ENCODE measurements at places on chromosomes 1 and 21. TPM values are rescaled to one million over a fixed set of nuclear protein-coding genes. Genes with fewer than 3 reads are reported as not detected.
A peak's percentile ranks its signal among the peaks of the same experiment; 100 is the strongest.

The GNAT2 gene
- not detected for total RNA-seq

- no peak for DNase-seq
- peak overlapping the region; percentile 71 for H3K27ac ChIP-seq
- H3K27me3 ChIP-seq, result no peaks in the 10 kb centered on the region
- H3K4me1 ChIP-seq, result peaks cover 20% of the 10 kb centered on the region
- no peak overlapping the region for H3K4me3 ChIP-seq
- peaks cover 6% of the 10 kb centered on the region for H3K36me3 ChIP-seq
Measured at GRCh38 chr1:8004113-8004802, 21.9 kb downstream of the ERRFI1 start.

DNA sequence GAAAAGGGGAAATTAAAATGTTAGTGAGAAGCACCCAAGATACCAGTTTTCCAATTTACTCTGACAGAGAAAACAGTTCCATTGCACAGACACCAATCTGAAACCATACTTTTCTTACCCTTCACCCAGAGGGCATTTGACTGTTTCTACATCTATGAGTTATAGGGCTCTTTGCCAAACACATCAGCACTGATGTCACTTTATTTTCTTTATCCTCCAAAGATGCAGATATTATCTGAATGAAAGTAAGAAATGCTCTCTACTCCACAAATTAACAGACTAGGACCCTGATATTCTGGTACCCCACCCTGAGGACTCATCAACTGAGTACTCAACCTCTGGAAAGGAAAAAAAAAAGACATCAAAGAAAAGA is 24.2 kb upstream of the PEX19 start:
- no peak overlapping the region for H3K4me3 ChIP-seq
- H3K36me3 ChIP-seq, result peaks cover 100% of the 10 kb centered on the region
- H3K27me3 ChIP-seq, result no peaks in the 10 kb centered on the region
- no peak for DNase-seq

DNA sequence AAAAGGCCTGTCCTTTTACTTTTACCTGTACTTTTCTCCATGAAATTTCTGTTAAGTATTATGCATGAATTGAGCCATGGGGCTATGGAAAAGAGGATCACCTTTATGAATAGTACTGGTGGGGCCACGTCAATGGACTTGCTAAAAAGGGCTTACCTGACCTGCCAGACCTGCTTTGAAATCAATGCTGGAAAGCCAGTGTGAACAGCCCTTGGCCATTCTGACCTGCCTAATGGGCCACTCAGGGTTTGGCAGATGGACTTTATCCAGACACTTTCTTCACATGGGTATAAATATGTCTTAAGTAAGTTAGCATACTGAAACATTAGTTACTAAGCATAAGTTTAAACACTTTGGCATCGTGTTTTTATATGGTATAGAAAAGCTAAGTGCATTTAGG is 8.3 kb upstream of the GUK1 start:
- no peak overlapping the region for H3K27ac ChIP-seq
- H3K27me3 ChIP-seq, result no peaks in the 10 kb centered on the region
- H3K36me3 ChIP-seq, result no peaks in the 10 kb centered on the region

The SLC45A3 gene
- total RNA-seq, result 4.7 TPM

DNA sequence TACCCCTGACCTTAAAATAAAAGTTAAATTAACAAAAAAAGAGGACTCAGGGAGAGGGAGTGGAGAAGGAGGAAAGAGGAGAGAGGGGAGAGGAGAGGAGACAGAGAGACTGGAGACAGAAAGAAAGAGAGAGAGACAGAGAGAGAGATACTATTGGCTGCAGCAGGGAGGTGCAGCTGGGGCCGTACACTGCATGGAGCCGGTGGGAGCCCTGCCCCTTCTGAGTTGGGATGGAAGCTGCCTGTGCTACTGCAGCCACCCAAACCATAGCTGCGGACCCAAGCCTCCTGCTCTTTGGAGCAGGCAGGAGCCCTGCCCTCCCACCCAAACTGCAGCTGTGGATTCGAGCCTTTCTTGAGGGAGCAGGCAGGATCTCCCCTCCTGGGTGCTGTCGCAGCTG is 32.7 kb upstream of the HP1BP3 start:
- no peak overlapping the region for H3K27ac ChIP-seq
- DNase-seq, result no peak
- H3K27me3 ChIP-seq, result no peaks in the 10 kb centered on the region
- no peak overlapping the region for H3K4me3 ChIP-seq
- no peaks in the 10 kb centered on the region for H3K4me1 ChIP-seq
- peaks cover 56% of the 10 kb centered on the region for H3K36me3 ChIP-seq

DNA sequence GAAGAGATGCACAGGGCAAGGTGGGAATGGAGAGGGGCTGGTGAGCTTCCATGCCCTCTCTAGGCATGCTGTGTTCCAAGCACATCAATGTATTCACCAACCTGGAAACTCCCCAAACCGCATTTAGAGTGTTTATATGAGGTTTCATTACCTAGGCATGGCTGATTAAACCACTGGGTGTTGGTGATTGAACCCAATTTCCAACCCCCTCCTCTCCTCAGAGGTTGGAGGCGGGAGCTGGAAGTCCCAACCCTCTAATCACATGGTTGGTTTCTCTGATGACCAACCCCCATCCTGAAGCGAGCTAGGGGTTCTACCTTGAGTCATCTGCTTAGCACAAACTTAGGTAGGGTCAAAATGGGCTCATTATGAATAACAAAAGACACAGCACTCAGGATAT is 3.0 kb upstream of the PPIE start:
- H3K4me3 ChIP-seq, result no peak overlapping the region
- H3K36me3 ChIP-seq, result peaks cover 8% of the 10 kb centered on the region
- peaks cover 23% of the 10 kb centered on the region for H3K4me1 ChIP-seq
- no peak overlapping the region for H3K27ac ChIP-seq
- no peaks in the 10 kb centered on the region for H3K27me3 ChIP-seq

The PTCH2 gene
- total RNA-seq, result not detected

DNA sequence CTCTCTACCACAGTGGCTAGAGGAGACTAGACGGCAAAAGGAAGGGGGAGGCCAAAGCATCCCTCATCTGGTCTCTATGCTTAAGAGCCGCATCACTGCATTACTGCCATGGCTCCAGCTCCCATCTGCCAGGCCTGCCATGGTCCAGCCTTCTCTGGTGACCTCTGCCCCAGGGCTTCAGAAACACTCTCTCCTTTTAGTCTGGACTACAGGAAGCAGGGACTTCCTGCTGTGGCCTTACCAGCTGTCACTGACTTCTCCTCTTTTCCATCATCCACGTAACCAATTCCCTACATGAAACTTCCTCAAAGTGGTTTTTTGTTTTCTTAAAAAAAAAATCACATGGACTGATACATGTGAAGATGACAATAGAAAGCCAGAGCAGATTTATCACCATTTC is 323.1 kb upstream of the NFIA start:
- no peaks in the 10 kb centered on the region for H3K4me1 ChIP-seq
- no peak overlapping the region for H3K4me3 ChIP-seq
- no peak overlapping the region for H3K27ac ChIP-seq
- H3K36me3 ChIP-seq, result no peaks in the 10 kb centered on the region
- no peak for DNase-seq
- no peaks in the 10 kb centered on the region for H3K27me3 ChIP-seq

- H3K27ac ChIP-seq, result no peak overlapping the region
- H3K27me3 ChIP-seq, result peaks cover 100% of the 10 kb centered on the region
- peaks cover 81% of the 10 kb centered on the region for H3K4me1 ChIP-seq
Measured at GRCh38 chr21:33024201-33025103, 1.3 kb upstream of the OLIG2 start.

DNA sequence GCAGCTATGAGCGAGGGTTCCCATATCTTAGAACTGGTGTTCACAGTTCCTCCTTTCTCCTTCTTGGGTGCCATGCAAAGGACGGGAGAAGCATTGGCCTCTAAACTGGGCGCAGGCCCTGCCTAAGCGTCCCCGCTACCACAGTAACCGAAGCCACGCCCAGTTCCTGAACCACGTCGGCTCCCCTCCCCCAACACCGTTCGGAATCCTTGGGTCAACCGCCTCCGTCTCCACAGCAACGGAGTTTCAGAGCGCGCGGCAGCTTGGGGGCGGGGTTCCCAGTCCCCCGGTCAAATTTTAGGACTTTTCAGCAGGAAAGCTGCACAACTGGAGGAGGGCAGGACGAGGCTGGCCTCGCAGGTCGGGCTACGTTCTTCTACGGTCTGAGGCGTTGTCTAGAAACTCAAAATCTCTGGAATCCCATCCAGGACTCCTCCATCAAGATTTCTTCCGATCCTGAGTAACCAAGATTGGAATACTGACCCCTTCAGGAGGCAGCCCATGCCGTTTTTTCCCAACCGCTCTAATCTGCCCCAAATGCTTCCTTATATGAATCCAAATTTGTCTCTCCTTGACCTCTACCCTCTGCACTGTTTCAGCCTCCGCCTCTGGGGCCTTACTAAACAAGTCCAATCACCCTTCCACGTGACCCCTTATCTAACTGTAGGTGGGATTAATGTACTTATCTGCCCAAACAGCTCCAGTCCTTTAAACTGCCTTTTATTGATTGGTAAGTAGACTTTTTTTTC is at the start of gene SPAG17:
SPAG17 (minus strand) TSS at position 145 of the 749 bp plus-strand sequence; CDS start at position 74, 71 bp downstream.
- H3K4me1 ChIP-seq, result no peaks in the 10 kb centered on the region
- peak within 1 kb of the TSS; percentile 44 for H3K4me3 ChIP-seq
- peak; percentile 72 for DNase-seq
- H3K27ac ChIP-seq, result no peak within 1 kb of the TSS
- no peaks in the 10 kb centered on the region for H3K36me3 ChIP-seq
- no peaks in the 10 kb centered on the region for H3K27me3 ChIP-seq

- DNase-seq, result no peak
- H3K27ac ChIP-seq, result no peak overlapping the region
Measured at GRCh38 chr1:153346077-153346723, 2.4 kb downstream of the PGLYRP4 start.

The AK4 gene
- total RNA-seq, result 74.7 TPM

The GJA9 gene
- 0.73 TPM for total RNA-seq

DNA sequence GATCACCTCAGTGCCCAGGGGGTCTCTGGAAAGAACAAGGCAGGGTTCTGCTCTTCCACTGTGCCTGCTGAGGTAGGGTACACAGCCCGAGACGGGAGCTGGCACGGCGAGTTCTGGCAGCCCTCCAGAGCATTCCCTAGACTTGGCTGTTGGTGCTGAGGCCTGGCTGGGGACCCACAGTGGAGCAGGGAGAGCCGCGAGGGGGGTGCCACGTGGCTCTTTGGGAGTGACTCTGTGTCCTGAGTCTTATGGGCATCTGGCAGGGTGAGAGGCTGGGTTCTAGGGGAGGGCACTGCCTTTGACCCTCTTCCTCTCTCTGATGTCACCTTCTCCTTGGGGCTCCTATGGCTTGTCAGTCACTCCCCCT is 336.4 kb downstream of the CAMTA1 start:
- H3K4me1 ChIP-seq, result peaks cover 17% of the 10 kb centered on the region
- H3K4me3 ChIP-seq, result no peak overlapping the region
- H3K27me3 ChIP-seq, result no peaks in the 10 kb centered on the region
- no peak overlapping the region for H3K27ac ChIP-seq

The NUP210L gene
- total RNA-seq, result not detected

GRCh38 chr1:92701147-92701546 is 83.8 kb downstream of the EVI5 start:
- no peaks in the 10 kb centered on the region for H3K36me3 ChIP-seq
- H3K4me1 ChIP-seq, result no peaks in the 10 kb centered on the region
- H3K27ac ChIP-seq, result no peak overlapping the region
- DNase-seq, result no peak
- H3K27me3 ChIP-seq, result no peaks in the 10 kb centered on the region

The PLEKHA6 gene
- 39.1 TPM for total RNA-seq

DNA sequence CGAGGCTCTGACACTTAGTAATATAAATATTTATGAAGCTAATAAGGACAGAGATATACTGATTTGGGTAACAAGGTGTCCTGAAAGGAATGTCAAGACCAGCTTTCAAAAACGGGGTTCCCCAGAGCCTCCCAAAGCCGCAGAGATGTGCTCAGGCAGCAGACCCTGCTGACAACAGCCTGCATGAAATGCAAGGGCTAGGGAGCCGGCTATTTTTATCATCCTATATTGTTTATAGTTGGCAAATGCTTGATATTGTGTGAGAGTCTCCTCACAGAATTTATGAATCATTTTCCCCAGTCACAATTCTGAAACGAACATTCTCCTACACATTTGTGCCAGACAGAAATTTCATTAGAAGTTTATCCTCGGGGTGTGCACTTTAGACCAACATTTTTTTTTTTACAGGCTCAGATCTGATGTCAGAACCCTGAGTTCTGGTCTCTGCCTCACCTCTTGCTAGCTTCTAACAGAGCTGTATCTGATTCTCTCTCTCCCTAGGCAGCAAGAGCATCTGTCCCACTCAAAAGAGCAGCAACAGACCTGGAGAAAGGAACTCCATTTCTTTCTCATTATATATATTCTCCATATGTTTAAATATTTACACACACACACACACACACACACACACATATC is 302.3 kb upstream of the PLD5 start:
- no peak for DNase-seq
- no peak overlapping the region for H3K27ac ChIP-seq
- no peaks in the 10 kb centered on the region for H3K4me1 ChIP-seq

GRCh38 chr1:200776949-200777348 is 38.3 kb downstream of the CAMSAP2 start:
- no peaks in the 10 kb centered on the region for H3K36me3 ChIP-seq
- no peaks in the 10 kb centered on the region for H3K4me1 ChIP-seq
- no peak for DNase-seq

DNA sequence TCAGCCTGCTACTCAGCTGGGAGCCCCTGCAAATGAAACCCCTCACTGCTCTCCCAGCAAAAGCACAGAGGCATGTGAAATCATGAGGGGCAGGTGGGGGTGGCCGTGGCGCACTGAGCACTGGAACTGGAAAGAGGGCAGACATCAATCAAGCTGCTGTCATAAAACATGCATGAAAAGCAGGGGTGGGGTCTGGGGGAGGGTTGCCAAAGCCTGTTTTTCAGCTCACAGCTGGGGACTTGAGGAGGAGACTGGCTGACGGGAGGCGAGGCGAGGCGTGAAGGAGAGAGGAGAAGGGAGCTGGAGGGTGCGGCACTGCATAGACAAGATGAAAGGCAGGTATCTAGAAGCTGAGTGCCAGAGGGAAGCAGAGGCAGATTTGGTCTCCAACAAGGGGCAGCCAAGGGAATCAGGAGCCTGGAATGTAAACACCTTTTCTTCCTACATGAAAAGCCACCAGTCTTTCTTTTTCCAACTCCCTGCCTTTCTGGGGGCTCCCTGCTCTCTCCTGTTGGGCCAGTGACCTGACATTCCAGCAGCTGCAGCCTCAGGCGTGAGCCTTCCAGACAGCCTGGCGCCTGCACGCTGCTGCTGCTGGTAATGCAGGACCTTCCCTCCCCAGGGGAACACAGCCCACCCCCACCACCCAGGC is 87.0 kb downstream of the NMNAT2 start:
- DNase-seq, result no peak
- H3K4me1 ChIP-seq, result peaks cover 44% of the 10 kb centered on the region
- no peaks in the 10 kb centered on the region for H3K36me3 ChIP-seq
- peaks cover 13% of the 10 kb centered on the region for H3K27me3 ChIP-seq
- H3K4me3 ChIP-seq, result no peak overlapping the region

DNA sequence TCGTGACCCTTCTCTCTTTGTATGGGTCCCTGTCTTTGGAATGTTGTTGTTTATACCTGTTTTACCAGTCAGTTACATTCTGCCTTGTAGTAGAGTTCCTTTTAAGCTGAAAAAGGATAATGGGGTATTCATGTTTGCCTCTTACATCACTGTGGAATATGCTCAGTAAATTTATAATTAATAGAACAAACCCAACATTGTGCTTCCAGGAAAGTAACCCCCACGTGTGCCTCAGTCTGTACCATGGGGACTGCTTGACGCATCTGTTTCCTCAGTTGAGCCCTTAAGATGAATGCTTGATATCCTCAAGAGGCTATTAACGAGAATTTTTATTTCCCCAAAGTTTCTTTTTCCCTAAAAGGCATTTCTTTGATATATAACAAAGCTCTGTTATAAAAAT is 73.4 kb downstream of the ST6GALNAC3 start:
- peaks cover 3% of the 10 kb centered on the region for H3K4me1 ChIP-seq
- H3K27me3 ChIP-seq, result no peaks in the 10 kb centered on the region
- no peak overlapping the region for H3K4me3 ChIP-seq
- no peak overlapping the region for H3K27ac ChIP-seq
- H3K36me3 ChIP-seq, result no peaks in the 10 kb centered on the region
- DNase-seq, result no peak

The RGS16 gene
- total RNA-seq, result 1.1 TPM

Measured in stomach (tissue), 19 donors.